LoVo (cell line): ENCODE measurements at places on chromosomes 16 and 17.
A peak's percentile ranks its signal among the peaks of the same experiment; 100 is the strongest.

- DNase-seq = no peak
These were observed 115.1 kb downstream of the PRKCB start for GRCh38 chr16:23950898-23951297.

DNA sequence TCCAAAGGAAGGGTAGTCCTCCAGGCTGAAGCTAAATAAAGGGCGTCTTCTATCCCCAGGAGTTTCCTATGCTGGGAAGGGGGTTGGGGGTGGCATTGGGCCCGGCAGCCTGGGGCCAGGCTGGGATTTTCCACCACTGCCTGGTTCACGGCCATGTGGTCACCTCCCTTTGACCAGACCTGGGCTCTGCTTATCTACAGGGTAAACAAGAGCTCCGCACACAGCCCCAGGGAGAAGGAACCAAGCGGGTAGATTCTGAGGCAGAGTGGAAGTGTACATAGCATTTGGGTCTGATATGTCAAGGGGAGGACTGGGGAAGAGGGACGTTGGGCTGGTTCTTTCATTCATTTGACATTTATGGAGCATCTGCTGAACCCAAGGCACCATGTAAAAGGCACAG is 27.2 kb upstream of the TMEM220 start:
- no peak for DNase-seq

DNA sequence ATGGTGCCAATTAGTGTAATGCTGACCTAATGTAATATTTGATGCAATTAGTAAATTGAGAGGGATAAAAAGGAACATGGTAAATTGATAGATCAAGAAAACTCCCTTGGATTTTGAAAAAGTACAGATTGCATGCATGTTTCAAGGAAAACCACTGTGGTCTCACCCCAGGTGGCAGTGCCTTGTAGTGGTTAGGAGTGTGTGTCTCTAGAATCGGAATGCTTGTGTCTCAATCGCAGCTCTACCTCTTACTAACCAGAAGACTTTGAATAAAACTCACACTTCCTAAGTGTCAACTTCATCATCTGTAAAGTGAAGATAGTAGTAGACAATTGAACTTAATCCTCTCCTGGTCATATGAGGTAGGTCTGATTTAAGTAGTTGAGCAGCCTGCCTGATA is 128.9 kb upstream of the GOT2 start:
- no peak for DNase-seq

GRCh38 chr16:64196444-64196843 is 925.4 kb downstream of the CDH11 start:
- DNase-seq = no peak

DNA sequence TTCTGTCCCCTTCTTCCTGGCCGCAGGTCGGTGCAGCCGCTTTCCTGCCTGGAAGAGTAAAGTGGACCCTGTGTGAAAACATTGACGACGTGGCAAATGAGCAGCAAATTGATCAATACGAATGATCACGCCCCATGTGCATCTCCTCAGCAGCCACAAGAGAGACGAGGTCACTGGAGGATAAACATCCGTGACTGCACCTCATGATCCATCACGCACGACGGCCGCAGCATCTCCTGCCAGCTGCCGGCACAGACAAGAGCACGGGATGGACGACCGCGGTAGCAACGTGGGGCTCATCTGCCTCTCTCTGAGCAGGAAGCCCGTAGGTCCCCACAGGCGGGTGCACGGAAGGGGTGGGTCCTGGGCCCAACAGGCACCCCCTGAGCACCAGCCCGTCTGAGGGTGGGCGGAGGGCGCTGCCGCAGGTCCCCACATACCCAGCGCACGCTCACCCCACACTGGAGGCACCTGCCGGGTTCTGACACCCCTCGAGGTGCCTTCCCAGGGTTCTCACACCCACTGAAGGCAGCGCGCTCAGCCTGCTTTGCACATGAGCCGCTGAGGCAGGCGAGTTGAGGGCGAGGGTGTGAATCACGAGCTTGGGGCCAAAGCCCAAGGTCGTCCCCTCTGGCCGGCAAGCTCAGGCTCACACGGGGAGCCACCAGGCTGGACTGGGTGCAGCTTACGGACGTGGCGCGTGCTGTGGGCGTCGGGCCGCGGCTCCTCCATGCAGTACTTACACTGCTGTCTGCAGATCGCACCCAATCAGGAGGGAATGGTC is 12.3 kb upstream of the CDH15 start:
- no peak for DNase-seq

DNA sequence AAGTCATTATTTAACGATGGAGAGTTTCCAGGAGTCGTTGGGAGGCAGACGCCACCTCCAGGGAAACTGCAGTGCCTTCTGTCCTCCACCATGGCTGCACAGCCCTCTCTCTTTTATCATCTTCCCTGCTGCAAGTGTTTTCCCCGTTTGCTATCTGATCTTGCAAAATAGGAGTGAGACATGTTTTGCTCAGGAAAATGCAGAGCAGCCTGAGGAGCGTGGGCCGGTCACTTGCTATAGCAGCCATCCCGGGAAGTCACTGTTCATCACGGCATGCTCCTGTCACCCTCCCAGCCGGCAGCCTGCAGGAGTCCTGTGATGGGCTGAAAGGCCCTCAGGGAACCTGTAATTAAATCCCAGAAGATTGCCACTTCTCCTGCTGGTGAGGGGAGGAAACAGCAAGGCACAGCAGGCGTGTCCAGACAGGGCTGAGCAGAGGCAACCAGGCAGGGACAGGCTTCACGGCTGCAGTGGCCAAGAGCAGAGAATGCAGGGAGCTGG is 143.1 kb downstream of the GSG1L start:
- DNase-seq = no peak

DNA sequence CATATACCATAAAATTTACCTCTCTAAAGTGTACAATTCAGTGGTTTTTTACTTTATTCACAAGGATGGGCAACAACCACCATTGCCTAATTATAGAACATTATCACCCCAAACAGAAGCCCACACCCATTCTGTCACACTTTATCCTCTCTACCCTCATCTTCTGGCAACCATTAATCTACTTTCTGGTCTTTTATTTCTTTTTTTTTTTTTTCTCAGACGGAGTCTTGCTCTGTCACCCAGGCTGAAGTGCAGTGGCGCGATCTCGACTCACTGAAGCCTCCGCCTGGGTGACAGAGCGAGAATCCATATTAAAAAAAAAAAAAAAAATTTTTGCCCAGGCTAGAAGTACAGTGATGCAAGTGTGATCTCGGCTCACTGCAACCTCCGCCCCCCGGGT is 90.7 kb upstream of the CLEC18B start:
- no peak for DNase-seq

DNA sequence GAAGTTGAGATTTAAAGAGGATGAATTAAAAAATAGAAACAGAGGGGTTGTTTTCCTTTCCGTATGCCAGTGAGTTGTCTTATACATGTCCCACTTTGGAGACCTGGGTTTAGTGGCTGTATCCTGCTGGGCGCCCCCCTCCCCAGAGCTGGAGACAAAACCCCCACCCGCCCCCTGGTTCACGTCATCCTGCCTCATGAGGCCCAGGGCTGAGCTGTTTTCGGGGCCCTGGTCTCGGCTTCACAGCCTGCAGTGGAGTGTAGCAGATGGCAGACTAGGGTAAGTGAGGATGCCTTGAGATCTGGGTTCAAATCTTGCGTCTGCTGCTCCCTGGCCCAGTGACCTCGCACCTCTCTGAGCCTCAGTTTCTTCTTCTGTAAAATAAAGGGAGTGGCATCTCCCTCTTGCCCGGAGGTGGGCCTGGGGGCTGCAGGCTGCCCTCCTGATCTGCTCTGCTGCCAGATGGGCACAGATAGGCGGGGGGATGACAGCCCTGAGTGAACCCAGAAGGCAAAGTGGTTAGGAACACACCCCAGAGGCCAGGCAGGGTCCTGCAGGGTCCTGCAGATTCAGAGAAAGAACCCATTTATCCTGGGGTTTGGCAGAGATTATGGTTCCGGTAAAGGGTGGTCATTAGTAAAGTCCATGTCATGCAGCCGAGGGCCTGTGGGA is 45.1 kb downstream of the SOCS3 start:
- DNase-seq = no peak

DNA sequence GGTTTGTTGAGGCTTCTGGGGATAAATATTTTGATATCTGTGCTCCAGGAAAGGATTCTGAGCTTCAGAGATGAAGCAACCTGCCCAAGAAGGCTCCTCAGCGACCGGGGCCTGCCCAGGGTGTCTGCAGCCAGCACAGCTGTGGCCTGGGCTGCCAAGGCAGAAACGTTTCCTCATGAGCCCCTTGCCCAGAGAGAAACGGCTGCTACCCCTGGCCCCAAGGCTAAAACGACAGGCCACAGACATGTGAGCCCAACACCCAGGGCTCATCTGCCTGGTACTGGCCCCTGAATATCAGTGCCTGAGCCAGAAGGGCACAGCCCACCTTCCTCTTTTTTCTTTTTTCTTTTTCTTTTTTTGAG is 45.4 kb upstream of the RASD1 start:
- DNase-seq = no peak

- DNase-seq = no peak
These were observed 35.9 kb downstream of the TMEM11 start for GRCh38 chr17:21177854-21178600.

- DNase-seq = no peak
These were observed 46.6 kb upstream of the TANC2 start for GRCh38 chr17:62919388-62919787.

DNA sequence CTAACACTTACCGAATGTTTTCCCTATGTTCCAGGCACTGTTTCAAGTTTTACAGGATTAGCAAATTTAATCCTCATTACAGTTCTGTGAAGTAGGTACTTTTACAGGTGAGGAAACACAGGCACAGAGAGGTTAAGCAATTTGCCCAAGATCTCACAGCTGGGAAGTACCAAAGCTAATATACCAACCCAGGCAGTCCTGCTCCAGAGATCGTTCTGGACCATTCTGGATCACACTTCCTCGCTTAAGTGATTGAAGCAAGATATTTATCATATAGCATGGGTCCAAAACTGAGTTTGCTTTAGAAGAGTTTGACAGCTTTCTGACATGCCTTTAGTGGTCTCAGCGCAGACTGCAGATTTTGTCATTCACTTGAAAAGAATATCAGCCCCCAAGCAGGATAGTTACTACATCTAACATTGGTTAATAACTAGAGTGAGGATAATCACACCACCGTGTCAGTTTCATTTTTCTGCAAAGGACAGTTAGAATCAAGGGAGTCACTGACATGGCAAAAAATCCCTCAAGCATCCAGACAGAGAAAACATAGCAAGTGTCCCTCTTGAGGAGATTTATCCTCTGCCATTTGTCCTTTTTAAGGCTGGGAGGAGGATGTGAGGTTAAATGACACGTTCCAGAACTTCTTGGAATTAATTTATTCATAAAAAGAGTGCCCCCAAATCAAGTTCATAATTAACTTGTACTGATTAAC is 5.1 kb downstream of the HS3ST3B1 start:
- no peak for DNase-seq

DNA sequence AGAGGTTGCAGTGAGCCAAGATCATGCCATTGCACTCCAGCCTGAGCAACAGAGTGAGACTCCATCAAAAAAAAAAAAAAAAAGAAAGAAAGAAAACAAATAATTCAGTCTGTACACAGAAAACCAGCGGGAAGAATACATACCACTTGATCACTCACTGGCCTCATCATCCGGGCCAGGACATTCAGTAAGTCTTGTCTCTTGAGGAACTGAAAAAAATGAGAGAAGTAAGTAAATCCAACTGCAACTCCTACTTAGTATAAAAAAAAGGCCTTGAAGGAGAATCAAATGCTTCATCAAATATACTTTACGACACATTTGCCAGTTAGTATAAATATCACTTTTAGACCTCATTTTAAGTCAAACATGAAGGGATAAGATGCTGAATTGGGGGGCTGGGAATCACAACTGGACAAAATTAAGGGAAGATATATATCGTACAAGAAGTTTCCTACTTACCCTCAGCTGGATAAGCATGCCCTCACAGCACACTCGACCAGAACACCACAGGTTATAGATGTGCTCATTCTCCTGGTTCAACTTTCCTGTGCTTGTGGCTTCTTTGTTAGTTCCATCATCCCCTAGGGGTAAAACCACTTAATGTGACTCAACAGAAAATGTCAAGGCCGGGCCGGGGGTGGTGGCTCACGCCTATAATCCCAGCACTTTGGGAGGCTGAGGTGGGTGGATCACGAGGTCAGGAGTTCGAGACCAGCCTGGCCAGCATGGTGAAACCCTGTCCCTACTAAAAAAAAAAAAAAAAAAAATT is 12.4 kb downstream of the CCDC47 start:
- DNase-seq = no peak

- no peak for DNase-seq
These were observed 17.4 kb downstream of the CPD start for GRCh38 chr17:30396129-30396528.

GRCh38 chr16:67546761-67547422 is 15.4 kb upstream of the CTCF start:
- peak; percentile 53 for DNase-seq

- DNase-seq = no peak
These were observed 39.0 kb upstream of the AKAP1 start for GRCh38 chr17:57045868-57046704.

DNA sequence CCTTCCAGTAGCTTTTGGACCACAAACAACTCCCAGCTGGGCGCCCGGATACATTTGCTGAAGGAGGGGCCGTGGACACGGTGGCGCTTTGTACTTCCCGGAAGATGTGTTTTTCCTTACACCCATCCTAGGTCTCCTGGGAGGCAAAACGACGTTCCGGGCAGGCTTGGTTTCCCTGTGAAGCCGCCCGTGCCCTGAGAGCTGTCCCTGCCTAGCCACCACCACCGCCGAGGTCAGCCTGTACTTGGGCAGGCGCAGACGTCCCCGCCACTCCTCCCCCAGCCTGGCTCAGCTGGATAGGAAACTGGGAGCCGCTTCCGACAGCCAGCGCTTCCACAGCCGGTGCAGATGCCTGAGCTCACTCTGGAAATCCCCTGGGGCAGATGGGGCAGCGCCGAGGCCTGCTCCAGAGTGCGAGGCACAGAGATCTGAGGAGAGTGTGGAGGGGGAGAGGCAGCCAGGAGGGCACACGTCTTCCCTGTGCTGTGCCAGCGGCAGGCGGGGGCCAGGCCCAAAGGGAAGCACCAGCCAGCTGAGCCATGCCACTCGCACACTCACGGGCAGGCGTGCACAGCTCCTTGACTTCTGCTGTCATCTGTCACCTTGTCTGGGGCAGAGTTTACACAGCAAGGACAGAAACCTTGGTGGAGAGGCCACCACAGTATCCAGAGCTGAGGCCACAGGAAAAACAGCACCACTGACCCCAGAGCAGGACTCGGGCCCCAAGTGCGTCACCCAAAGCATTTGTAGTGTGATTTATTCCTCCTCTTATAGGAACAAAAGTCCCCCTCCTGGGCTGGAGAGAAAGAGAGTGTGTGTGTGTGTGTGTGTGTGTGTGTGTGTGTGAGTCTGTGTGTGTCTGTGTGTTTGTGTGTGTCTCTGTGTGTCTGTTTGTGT is 3.0 kb downstream of the RHBDF2 start:
- DNase-seq = no peak

GRCh38 chr16:72590151-72590937 is 418.4 kb upstream of the PMFBP1 start:
- DNase-seq = no peak
